ENCODE measurements at places on chromosomes 16 and 17.

- no peak for DNase-seq
Measured at GRCh38 chr16:48133455-48134211, 22.2 kb downstream of the ABCC12 start.

- DNase-seq, result no peak
Measured at GRCh38 chr17:64183815-64184214, 53.9 kb upstream of the ERN1 start.

GRCh38 chr16:81798311-81799137 lies 19.4 kb downstream of the PLCG2 start:
- no peak for DNase-seq

DNA sequence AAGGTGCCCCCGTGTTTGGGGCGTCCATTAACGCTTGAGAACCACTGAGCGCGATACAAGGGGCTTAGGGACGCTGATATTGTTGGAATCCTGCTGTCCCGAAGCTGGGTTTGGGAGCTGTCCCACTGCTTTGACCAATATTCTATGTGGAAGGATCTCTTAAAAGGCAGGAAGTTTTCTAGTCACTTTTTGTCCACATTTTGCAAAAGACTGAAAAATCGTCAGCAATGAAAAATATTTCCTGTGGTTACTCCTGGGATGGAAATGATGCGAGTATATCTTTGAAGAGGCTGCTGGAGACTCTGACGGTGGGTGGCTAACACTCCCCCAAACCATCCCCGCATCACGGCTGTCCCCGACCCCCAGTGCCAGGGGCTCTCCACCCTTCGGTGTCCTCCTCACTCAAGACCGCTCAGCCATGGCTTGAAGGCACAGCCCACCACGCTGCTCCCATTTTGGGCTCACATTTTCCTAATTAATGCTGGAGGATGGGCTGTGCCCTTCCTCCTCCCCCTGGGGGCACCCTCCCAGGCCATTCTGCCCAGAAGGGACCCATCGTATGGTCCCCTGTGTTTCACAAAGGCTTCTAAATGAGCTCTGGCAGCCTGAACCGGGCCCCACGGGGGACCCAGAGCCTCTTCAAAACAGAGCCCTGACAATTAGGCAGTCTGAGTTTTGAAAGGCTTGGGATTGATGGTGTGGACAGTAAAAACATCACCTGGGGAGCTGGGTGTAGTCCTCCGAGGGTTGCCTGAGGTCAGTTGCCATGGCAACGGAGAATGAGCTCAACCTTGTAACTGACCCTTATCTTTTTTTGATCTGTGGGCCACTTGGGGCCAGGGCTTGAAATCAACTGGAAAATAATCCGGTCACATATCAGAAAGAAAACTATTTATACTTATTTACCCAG lies 158.6 kb downstream of the C16orf78 start:
- no peak for DNase-seq

DNA sequence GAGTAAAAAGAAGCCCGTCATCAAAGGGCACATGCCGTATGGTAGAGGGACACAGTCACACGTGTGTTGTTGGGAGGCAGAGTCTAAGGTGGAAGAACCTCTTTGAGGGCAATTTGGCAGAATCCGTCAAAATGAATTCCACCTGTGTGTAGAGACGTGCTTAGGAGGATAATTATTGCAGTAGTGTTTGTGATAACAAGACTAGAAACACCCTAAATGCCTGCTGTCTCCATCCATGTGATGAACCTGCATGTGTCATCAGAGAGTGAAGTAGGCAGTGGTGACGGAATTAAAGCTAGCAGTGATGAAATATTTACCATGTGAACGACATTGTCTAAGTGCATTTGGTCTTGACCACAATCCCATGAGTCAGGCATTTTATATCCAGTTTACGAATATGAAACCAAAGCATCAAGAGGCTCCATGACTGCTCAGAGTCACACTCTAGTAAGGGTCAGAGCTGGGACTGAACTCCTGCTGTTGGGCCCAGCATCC lies 61.3 kb upstream of the ADORA2B start:
- no peak for DNase-seq

GRCh38 chr16:20415541-20415940 lies 6.2 kb downstream of the ACSM5 start:
- DNase-seq, result no peak
